ENCODE measurements at places on chromosomes 6 and 20. TPM values are rescaled to one million over a fixed set of nuclear protein-coding genes. Genes with fewer than 3 reads are reported as not detected.

CLVS2 gene
- 0.13 TPM for total RNA-seq

AVP gene
- total RNA-seq, result not detected

C6orf163 gene
- 0.20 TPM for total RNA-seq

TINAG gene
- not detected for total RNA-seq

FNDC1 gene
- 0.09 TPM for total RNA-seq

SMAP1 gene
- total RNA-seq, result 17.9 TPM

DPPA5 gene
- not detected for total RNA-seq

SNAI1 gene
- total RNA-seq, result 12.6 TPM

GHRH gene
- total RNA-seq, result not detected

HSPA12B gene
- 0.70 TPM for total RNA-seq

PSORS1C2 gene
- total RNA-seq, result not detected

CDSN gene
- 0.05 TPM for total RNA-seq

REV3L gene
- 7.1 TPM for total RNA-seq

Measured in A549 treated with AZD2906 at 1 μM for 4 hours (cell line).